ENCODE measurements at places on chromosomes 12 and 14.
A peak's percentile ranks its signal among the peaks of the same experiment; 100 is the strongest.

DNA sequence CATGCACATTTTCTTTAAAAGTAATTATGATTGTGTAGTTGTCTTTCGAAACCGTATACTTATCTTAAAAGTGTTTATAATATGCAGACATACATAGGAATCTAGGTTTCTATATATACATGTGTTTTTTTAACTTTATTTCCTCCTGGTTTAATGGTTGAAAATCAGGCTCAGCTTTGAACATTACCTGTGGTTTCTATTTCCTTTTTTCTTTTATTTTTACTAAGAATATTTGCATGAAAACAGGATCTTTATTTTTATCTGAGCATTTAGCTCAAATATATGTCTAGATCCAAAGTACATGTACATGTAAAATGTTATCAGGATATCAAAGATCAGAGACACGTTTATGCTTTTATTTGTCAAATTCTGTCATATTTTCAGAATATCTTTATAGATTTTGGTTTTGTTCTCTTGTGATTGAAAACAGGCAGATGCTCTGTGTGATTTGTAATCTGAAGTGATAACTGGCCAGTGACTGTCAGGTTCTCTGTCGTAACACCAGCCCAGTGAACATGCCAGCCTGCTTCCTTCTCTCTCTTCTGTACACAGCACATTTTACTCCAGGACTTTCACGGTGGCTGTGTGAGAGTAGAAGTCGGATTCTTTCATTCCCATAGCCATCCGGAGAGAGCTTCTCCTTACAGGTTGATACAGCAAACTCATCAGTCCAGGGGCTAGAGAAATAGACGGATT, 13.7 kb downstream of the TCTN1 start:
- DNase-seq, result no peak

DNA sequence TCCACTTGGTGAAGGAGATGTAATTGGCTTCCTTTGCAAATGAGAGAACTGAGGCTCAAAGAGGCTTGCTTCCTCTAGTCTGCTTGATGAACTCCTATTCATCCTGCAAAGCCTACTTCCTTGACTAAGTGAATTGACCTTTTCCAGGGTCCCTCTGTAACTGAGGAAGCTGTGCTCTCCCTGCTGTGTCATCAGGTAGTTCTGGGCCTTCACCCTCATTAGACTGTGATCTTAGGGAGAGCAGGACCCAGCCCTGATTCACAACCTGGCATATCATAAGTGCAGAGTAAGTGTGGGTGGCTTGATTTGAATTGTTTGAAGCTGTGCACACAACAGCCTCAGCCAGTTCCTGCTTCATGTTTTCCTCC, 16.3 kb downstream of the ASB2 start:
- DNase-seq, result no peak

- DNase-seq, result peak; percentile 79
Observed at GRCh38 chr12:75480469-75480949, at the start of gene GLIPR1. Gene GLIPR1, plus strand, starts transcription at chr12:75480755. Its CDS starts 126 bp downstream, at chr12:75480881.

DNA sequence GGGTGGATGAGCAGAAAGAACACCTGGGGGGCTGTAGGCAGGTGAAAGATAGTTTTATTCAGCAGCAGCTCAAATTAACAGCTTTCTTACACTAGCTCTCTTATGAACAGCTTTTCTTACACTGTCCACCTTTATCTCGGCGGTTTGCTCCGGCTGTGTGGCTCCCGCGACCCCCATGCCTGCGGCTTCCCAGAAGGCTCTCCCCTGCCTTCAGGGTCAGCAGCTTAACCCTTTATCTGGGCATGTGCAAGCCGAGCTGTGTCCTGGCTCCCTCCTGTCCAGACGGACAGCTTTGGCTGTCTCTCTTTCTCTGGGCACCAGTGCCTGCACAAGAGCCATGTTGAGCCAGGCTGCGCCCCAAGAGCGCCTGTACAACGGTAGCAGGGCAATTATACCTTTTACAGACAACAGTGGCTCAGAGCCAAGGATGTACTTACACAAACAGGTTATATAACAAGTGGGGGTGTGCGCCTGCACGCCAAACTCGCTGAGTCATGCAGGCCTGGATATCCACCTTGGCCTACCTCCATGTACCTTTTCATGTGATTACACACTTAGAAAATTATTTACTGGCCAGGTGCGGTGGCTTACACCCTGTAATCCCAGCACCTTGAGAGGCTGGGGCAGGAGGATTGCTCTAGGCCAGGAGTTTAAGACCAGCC, 28.5 kb upstream of the KLHL42 start:
- no peak for DNase-seq
